Activated CD4-positive, alpha-beta T cell treated with anti-CD3 and anti-CD28 coated beads for 36 hours (primary cell): ENCODE measurements at places on chromosomes 7 and 10. TPM values are rescaled to one million over a fixed set of nuclear protein-coding genes. Genes with fewer than 3 reads are reported as not detected.
A peak's percentile ranks its signal among the peaks of the same experiment; 100 is the strongest.

Gene SPDYE1
- total RNA-seq, result not detected

Gene PDE1C
- total RNA-seq, result not detected

GRCh38 chr10:84196083-84196482 is 1.7 kb downstream of the CDHR1 start:
- no peaks in the 10 kb centered on the region for H3K36me3 ChIP-seq
- peaks cover 27% of the 10 kb centered on the region for H3K27me3 ChIP-seq
- H3K27ac ChIP-seq, result no peak overlapping the region
- peaks cover 6% of the 10 kb centered on the region for H3K4me1 ChIP-seq

DNA sequence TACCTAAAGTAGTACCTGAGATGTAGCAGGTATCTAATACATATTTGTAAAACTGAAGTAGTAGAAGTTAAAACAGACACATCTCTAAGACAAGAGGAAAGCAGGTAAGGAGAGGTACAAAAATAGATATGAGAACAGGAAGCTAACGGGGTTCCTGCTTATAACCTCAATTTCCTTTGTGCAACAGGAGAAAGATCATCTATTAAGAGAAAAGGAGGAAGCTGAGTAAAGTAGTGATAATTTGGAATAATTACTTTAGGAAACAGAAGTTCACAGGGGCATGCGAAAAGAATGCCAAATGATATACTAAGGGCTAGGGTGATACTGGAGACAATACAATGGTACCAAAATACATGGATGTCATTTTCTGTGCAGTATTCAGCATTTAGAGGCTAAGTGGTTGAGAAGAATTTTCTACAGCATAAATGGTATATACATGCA is 108.7 kb downstream of the NRBF2 start:
- no peaks in the 10 kb centered on the region for H3K27me3 ChIP-seq
- peak overlapping the region; percentile 24 for H3K4me3 ChIP-seq
- peak overlapping the region; percentile 53 for H3K27ac ChIP-seq
- peaks cover 29% of the 10 kb centered on the region for H3K36me3 ChIP-seq
- DNase-seq, result no peak

DNA sequence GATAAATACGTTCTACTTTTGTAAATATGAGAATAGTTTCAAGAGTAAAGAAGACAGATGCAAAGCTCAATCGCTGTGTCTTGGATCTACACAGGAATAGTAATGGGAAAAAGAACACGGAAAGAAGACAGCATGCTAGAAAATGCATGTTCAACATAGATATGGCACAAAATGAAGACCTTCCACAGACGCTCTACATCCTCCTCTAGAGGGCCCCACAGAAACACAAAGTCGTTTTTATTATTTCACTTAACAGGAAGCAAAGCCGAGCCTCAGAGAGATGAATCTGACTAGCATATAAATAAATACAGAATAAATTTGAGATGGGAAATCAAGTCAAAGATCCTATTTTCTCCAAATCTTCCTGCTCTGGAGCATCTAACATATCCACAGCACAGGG is 292.6 kb downstream of the PARD3 start:
- no peak overlapping the region for H3K27ac ChIP-seq
- H3K4me3 ChIP-seq, result no peak overlapping the region
- H3K27me3 ChIP-seq, result peaks cover 12% of the 10 kb centered on the region
- no peak for DNase-seq
- no peaks in the 10 kb centered on the region for H3K36me3 ChIP-seq
- H3K4me1 ChIP-seq, result no peaks in the 10 kb centered on the region

DNA sequence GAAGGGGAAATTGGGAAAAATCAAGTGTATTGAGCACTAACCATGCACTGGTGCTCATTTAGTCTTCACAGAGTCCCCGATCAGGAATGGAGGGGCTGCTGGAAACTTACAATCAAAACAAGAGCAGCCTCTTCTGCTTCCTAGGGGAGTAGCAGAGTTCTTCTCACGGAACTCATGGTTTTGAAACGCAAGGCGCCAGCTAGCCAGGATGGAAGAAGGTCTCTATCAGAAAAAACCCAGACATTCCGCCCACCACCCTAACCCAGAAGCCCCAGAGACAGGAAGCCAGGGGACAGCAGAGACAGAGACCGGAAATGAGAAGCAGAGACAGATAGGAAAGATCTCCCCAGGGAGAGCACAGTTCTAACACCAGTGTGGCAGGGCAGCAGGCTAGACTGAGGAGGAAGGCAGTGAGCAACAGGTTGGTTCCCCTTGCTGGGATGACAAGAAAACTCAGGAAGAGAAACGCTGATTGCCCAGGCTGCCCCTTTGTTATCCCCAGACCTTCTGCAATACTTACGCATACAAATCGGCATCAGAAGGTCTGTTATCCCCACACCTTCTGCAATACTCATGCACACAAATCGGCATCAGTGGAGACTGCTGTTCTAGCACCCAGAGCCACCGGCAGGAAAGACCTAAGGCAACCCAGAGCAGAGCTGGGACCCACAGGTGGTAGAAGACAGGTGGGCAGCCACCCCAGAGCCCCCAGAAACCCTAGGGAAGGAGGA is 99.2 kb downstream of the CPXM2 start:
- no peak overlapping the region for H3K4me3 ChIP-seq
- no peak overlapping the region for H3K27ac ChIP-seq
- DNase-seq, result no peak
- H3K36me3 ChIP-seq, result no peaks in the 10 kb centered on the region
- peaks cover 9% of the 10 kb centered on the region for H3K27me3 ChIP-seq

- H3K4me3 ChIP-seq, result no peak overlapping the region
- H3K4me1 ChIP-seq, result no peaks in the 10 kb centered on the region
- H3K36me3 ChIP-seq, result peaks cover 2% of the 10 kb centered on the region
- H3K27ac ChIP-seq, result no peak overlapping the region
- no peaks in the 10 kb centered on the region for H3K27me3 ChIP-seq
- DNase-seq, result no peak
Observed at GRCh38 chr7:4023502-4023901, 658.6 kb upstream of the FOXK1 start.

GRCh38 chr10:75682649-75683557 is 251.5 kb downstream of the LRMDA start:
- DNase-seq, result no peak
- H3K4me3 ChIP-seq, result no peak overlapping the region
- H3K4me1 ChIP-seq, result no peaks in the 10 kb centered on the region
- peaks cover 2% of the 10 kb centered on the region for H3K27me3 ChIP-seq
- H3K36me3 ChIP-seq, result no peaks in the 10 kb centered on the region
- no peak overlapping the region for H3K27ac ChIP-seq

DNA sequence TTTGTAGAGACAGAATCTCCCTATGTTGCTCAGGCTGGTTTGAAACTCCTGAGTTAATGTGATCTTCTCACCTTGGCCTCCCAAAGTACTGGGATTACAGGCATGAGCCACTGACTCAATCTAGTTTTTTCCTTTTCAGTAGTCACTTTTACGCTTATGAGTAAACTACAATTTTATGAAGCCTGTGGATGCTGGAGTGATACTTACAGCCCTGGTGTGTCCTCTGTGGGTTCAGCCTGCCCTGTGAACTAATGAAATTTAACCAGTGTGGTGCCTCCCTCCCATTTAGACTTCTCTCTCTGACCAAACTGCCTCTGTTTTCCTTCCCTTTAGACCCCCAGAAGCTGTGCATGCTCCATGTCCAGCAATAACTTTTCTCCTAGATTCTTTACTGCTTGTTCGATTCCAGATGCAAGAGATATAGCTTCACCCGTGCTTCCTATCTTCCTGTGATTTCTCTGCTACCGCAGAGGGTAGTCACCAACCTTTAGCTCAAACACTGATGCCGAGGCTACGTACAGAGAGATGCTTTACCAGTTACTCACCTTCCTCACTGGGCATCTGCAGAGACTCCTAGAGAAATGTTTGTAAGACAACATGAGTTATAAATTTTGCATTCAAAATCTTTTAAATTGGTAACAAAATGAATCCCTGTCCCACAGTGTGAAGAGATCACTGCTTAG is 90.8 kb downstream of the KIAA1217 start:
- no peak overlapping the region for H3K27ac ChIP-seq
- DNase-seq, result peak; percentile 9
- no peaks in the 10 kb centered on the region for H3K36me3 ChIP-seq
